ENCODE measurements at places on chromosomes 6 and 20. TPM values are rescaled to one million over a fixed set of nuclear protein-coding genes. Genes with fewer than 3 reads are reported as not detected.

The SPACA1 gene
- total RNA-seq, result not detected

The RNF182 gene
- 5.3 TPM for total RNA-seq

DNA sequence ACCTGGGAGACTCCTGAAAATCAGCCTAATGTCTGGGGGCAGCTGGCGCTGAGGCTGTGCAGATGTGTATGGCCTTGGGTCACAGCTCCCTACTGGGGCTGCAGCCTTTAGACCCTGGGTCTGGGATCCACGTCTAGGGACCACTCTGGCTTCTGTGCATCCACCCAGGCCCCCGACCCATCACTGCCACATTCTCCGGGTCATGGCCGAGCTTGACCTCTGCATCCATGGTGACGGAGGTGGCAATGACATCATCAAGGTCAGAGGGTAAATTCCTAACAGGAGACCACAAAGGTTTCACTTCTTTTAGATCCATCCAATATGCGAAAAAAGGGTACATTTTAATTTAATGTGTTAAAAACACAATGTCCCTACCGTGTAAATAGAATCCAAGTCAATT, 14.5 kb upstream of the PCMTD2 start:
- no peaks in the 10 kb centered on the region for H3K36me3 ChIP-seq
- H3K27ac ChIP-seq, result no peak overlapping the region
- DNase-seq, result peak; percentile 42
- H3K4me1 ChIP-seq, result no peaks in the 10 kb centered on the region

DNA sequence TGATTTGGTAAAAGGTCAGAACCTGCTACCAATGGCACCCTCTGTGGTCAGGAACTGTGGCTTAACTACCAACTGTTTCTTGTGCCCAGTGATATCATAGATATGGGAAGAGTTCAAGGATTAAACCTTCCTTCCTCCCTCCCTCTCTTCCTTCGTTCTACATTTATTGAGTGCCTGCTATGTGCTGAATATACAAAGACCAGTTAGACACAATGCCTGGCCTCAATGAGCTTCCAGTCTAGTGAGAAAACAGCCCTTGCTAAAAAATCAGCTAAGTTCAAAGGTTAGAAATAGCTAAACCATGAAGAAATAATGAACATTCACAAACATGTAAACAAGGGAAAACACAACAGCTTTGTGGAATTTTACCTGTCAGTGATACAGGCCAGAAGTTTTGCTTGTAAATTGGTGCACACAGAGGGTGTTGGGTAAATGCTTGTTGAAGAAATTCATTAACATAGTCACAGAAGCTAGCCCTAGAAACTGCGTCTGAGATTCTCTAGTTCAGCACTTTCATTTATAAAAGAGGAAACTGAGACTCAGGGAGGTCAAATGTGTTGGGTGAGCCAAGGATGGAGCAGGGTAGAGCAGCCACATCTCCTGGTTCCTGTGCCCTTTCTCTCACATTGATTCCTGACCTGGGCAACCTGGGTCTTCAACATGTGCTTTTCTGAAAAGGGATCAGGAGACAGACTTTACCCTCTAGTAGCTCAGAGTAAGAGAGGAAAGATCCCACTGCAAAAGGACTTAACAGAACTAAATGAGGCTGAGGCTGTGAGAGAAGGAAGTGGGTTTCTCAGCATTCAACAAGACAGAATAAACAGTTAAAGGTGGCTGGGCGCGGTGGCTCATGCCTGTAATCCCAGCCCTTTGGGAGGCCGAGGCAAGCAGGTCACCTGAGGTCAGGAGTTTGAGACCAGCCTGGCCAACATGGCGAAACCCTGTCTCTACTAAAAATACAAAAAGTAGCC, 14.4 kb upstream of the FOXO3 start:
- no peak overlapping the region for H3K4me3 ChIP-seq
- no peak overlapping the region for H3K27ac ChIP-seq
- no peaks in the 10 kb centered on the region for H3K27me3 ChIP-seq
- H3K4me1 ChIP-seq, result peaks cover 3% of the 10 kb centered on the region

DNA sequence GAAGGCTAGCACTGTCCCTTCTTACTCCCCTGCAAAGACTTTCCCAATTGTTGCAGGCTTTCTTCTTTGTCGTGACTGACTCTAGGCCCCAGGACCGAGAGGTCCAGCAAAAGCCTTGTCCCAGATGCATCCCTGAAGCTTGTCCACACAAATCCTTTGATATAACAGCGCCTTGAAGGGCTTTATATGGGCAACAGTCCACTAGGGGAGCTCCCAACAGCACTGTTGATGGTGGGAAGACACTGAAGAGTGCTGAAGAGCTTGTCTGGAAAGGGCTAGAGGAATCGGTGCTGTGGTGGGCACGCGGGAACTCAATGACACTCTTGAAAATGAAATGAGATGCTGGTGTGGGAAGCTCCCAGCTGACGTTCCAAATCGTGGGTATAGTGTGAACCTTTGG, 316.1 kb upstream of the CDH4 start:
- no peaks in the 10 kb centered on the region for H3K27me3 ChIP-seq
- no peaks in the 10 kb centered on the region for H3K4me1 ChIP-seq
- no peak overlapping the region for H3K27ac ChIP-seq

GRCh38 chr6:102670735-102671134, 1277.2 kb downstream of the GRIK2 start:
- DNase-seq, result no peak
- H3K27ac ChIP-seq, result no peak overlapping the region
- H3K36me3 ChIP-seq, result no peaks in the 10 kb centered on the region
- H3K4me1 ChIP-seq, result no peaks in the 10 kb centered on the region

DNA sequence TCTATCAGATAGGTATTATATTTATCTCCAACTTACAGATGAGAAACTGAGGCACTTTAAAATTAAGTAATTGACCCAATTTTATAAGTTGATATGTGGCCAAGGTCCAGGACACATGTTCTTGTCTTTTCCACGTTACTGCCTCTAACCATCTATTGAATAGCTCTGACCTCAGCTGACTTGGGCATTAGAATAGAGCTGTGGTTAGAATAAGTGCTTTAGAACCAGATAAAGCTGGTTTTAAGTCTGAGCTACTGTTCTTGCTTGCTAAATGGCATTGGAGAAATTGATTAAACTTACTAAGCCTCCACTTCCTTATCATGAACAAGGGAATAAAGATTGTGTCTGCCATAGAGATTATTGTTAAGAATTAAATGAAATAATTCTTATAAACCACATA, 147.8 kb upstream of the DTNBP1 start:
- H3K36me3 ChIP-seq, result no peaks in the 10 kb centered on the region
- H3K4me1 ChIP-seq, result peaks cover 4% of the 10 kb centered on the region
- no peaks in the 10 kb centered on the region for H3K27me3 ChIP-seq
- H3K27ac ChIP-seq, result no peak overlapping the region

DNA sequence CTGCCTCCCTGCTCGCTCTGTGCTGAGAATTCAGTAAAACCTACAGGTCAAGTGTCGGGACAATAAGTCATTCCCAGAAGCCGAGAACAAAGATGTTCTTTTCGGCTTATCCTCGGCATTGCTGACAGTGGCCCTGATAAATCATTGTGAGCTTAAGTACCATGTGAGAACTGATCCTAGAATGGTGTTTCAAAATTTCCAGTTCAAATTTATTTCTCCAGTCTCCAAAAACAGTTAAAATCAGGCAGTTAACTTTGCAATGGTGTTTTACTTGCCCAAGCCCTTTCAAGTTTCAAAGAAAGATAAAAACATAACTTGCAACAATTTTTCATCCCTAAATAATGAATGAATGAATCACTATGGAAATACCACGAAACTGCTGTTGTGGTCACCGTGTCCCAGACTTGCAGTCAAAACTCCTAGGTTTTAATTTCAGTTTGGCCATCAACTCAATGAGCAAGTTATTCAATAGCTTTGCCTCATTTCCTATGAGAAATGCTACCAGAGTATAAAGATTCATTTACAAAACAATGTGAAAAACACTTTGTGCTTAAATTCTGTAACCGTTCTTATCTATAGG, 4.3 kb downstream of the ATP5F1E start:
- no peak for DNase-seq
- H3K4me3 ChIP-seq, result no peak overlapping the region
- peak overlapping the region; percentile 72 for H3K27ac ChIP-seq
- H3K36me3 ChIP-seq, result peaks cover 25% of the 10 kb centered on the region

DNA sequence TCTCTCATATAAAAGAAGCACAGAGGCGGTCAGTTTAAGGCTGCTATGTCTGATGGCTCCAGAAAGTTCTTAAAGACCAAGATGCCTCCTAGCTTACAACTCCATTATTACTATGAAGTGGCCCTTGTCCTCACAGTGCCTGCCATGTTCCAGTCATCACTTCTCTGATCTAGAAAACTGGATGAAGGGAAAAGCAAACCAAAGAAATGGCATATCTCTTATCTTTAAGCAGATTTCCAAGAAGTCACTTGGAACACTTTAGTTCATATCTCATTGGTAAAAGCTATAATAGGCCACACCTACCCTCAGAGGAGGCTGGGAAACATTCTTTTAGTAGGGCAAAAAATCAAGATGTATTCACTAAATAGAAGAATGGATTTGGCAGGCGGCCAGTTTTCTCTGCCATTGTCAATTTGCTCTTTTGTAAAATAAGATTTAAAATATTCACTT, 289.6 kb downstream of the TBC1D7 start:
- no peak overlapping the region for H3K27ac ChIP-seq
- H3K4me1 ChIP-seq, result peaks cover 19% of the 10 kb centered on the region
- no peaks in the 10 kb centered on the region for H3K27me3 ChIP-seq

- peaks cover 2% of the 10 kb centered on the region for H3K4me1 ChIP-seq
- H3K4me3 ChIP-seq, result no peak overlapping the region
- peaks cover 11% of the 10 kb centered on the region for H3K27me3 ChIP-seq
- H3K27ac ChIP-seq, result no peak overlapping the region
- H3K36me3 ChIP-seq, result no peaks in the 10 kb centered on the region
- no peak for DNase-seq
These were observed 123.0 kb upstream of the ENPP5 start for GRCh38 chr6:46293641-46294316.

DNA sequence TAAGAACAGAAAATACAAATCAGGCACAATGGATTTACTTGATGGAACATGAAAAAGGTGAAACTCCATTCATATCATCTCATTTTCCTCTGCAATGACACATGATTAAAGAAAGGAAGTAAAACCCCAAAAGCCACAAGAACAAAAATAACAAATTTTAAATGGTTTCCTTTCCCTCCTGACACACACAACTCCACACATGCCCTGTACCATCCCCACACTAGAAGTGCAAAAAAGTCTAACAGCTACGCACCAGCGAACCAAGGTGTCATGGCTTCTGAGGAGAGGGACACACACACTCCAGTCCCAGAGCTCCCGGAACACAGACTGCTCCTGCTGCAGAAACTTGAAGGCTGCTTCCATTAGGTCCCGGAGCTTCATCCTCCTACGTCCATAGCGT, 25.3 kb downstream of the MDN1 start:
- peaks cover 16% of the 10 kb centered on the region for H3K4me1 ChIP-seq
- no peaks in the 10 kb centered on the region for H3K27me3 ChIP-seq
- no peak for DNase-seq
- no peak overlapping the region for H3K4me3 ChIP-seq

DNA sequence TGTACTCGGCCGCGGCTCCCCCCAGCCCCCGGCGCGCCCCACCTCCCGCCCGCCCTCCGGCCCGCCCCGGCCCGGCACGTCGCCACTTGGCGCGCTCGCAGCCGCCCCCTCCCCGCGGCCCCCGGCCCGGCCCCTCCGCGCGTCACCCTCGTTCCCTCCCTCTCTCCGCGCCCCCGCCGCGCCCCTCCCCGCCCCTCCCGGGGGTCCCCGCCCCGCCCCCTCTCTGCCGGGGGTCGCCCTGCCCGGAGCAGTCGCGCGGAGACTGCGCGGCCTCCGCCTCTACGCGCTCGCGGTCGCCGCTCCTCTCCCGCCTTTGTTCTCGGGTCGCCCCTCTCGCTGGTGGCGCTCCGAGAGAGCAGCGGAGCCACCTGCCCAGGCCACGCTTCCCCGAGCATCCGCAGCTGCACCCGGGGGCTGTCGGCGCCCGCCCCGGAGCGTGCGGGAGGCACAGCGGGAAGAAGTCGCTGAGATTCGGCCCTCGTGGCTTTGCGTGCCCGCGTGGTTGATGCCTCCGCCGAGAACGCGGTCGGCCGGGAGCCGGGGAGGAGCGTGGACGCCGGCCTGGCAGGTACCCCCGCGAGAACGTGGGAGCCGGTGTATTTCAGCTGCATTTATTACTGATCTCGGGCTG, at the start of gene PHF10:
Gene PHF10 (minus strand): TSS at position 7 of the 631 bp plus-strand sequence. CDS start 569 bp downstream, outside the sequence.
- peak within 1 kb of the TSS; percentile 87 for H3K4me3 ChIP-seq
- no peaks in the 10 kb centered on the region for H3K36me3 ChIP-seq
- DNase-seq, result no peak
- H3K27ac ChIP-seq, result peak within 1 kb of the TSS; percentile 94
- H3K4me1 ChIP-seq, result peaks cover 32% of the 10 kb centered on the region
- H3K27me3 ChIP-seq, result no peaks in the 10 kb centered on the region

DNA sequence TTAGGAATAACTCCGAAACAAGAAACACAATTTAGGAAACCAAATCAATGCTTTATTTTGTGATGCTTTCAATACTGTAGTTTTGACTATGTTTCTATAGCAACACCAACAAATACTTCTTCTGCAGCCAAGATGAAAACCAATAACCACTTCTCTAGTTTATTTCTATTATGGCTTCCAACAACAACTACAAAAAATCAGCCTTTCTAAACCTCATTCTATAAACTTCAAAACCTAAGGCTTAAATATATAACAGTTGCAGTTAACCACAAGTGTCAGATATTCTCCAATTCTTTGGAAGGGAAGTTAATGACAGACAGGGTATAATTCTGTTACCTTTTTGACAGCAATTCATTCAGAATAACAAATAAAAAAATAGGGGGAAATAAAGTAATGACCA, 80.9 kb downstream of the EPB41L2 start:
- no peaks in the 10 kb centered on the region for H3K36me3 ChIP-seq
- H3K27me3 ChIP-seq, result no peaks in the 10 kb centered on the region
- DNase-seq, result no peak
- H3K4me3 ChIP-seq, result no peak overlapping the region
- H3K4me1 ChIP-seq, result peaks cover 18% of the 10 kb centered on the region

GRCh38 chr6:105485456-105485855, 82.6 kb upstream of the PREP start:
- peaks cover 2% of the 10 kb centered on the region for H3K27me3 ChIP-seq
- H3K36me3 ChIP-seq, result no peaks in the 10 kb centered on the region
- H3K4me1 ChIP-seq, result peaks cover 40% of the 10 kb centered on the region
- no peak overlapping the region for H3K4me3 ChIP-seq
- no peak overlapping the region for H3K27ac ChIP-seq
- no peak for DNase-seq

DNA sequence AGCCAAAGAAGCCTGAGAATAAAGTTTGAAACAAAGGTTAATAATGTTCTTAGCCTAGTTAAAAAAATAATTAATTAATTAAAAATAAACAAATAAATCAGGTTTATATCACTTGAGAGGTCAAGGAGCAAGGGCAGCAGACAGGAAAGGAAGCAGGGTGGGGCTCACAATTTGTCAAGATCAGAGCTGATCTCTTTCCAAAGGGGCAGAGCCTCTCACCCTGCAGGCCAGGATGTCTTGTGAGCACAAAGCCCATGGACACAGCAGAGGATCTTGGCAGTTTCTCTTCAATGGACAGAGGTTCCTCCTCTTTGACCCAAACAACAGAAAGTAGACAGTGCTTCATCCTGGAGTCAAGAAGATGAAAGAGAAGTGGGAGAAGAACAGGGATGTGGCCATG, 14.9 kb downstream of the ULBP1 start:
- no peak overlapping the region for H3K27ac ChIP-seq
- H3K4me1 ChIP-seq, result peaks cover 13% of the 10 kb centered on the region
- DNase-seq, result no peak
- no peak overlapping the region for H3K4me3 ChIP-seq

- H3K4me3 ChIP-seq, result no peak overlapping the region
- no peak for DNase-seq
- H3K36me3 ChIP-seq, result no peaks in the 10 kb centered on the region
- H3K27ac ChIP-seq, result no peak overlapping the region
- peaks cover 4% of the 10 kb centered on the region for H3K27me3 ChIP-seq
These were observed 218.4 kb downstream of the HIVEP2 start for GRCh38 chr6:142726616-142727015.

GRCh38 chr20:45958593-45958992, 13.4 kb downstream of the ZNF335 start:
- H3K4me1 ChIP-seq, result no peaks in the 10 kb centered on the region
- H3K27ac ChIP-seq, result no peak overlapping the region
- no peak overlapping the region for H3K4me3 ChIP-seq
